RCC 7860 (cell line): ENCODE measurements at places on chromosomes 2 and 18.

DNA sequence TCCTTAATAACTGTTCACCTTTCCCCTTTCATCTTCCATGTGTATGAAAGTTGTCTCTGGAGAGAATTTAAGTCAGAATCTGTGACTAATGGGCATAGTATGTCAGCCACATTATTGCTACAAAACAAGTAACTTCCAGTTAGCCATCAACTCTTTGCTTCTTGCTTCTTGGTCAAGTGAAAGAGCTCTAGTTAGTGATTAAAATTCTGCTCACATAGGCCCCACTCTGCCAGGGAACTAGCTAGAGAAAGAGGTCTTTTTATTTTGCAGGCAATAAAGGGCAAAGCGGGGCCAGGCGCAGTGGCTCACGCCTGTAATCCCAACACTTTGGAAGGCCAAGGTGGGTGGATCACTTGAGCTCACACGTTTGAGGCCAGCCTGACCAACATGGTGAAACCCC, 64.6 kb downstream of the COLEC12 start:
- peak; percentile 69 for DNase-seq

DNA sequence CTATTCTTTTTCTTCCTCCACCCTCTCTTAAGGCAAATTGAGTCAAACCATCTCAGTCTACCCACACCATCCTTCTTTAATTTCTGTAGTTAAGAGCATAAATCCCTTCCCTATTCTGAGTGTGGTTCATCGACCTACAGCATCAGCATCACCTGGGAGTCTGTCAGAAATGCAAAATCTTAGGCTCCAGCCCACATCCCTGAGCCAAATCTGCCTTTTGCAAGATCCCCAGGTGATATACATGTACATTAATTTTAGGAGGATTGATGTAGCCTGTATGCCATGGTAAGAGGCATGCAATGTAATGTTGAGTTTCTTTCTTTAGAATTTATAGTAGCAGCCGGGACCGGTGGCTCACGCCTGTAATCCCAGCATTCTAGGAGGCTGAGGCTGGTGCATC, 151.7 kb upstream of the TNP1 start:
- no peak for DNase-seq

GRCh38 chr18:76476665-76477561, 18.1 kb downstream of the ZNF516 start:
- DNase-seq: peak; percentile 89

DNA sequence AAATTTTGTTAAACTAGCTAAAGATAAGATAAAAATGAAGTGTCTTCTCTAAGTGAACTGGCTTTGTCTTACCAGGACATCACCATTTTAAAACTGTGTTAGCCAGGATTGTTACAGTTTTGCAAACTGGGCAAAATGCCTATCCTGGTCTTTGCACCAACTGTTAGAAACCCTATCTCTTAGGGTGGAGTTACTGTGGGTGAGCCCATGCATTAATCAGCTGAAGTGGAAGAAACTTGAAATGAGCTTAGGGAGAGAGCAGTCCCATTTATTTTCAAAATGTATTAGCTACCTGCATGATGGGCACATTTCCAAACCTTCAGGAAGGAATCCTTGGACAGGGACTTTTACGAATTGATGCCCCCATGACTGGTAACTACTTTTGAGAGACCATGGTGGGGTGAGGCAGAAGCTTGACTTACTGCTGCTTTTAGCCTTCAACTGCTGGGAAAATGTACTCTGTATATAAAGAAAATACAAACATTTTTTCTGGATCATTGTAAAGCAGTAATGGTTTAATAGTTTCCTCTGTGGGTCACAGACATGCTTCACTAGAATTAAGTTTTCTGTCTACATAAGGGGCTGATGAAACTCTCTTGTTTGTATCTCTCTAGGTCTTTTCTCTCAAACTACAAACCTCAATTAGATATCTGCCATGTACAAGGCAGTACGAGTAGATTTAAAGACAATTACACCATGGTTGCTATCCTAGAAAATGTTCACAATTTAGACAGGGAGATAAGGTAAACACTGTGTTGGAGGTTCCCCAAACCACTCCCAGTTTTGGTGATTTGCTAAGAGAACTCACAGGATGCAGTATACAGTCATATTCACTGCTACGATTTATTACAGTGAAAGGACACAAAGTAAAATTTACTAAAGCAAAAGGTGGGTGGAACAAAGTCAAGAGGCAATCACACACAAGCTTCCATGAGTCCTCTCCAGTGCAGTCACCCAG, 321.4 kb upstream of the MMADHC start:
- DNase-seq: no peak

DNA sequence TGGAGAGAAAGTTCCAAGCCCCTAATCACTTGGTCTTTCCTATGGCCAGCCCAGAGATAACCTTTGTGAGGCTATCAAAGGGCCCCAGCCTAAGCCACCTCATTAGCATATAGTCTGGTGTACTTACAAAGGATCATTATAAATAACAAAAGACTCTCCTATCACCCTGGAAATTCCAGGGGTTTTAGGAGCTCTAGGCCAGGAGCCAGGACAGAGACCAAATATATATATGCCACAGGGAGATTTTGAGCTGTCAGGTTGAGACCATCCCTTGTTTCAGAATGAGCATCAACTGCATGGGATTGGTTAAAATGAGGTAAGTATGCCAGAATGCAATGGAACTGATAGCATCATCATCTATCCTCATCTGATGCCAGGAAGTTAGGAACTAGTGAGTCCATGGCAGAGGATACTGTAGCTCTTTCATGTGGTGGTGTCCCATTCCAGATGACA, 32.1 kb upstream of the CHRNA1 start:
- no peak for DNase-seq

GRCh38 chr2:100110614-100111000, 31.8 kb downstream of the AFF3 start:
- DNase-seq: no peak

- DNase-seq: no peak
Observed at GRCh38 chr18:10234912-10235660, 219.3 kb upstream of the APCDD1 start.

- no peak for DNase-seq
Observed at GRCh38 chr18:37566479-37567060, 972 bp upstream of the CELF4 start.

- DNase-seq: no peak
Observed at GRCh38 chr2:58131191-58132011, 84.8 kb downstream of the VRK2 start.

DNA sequence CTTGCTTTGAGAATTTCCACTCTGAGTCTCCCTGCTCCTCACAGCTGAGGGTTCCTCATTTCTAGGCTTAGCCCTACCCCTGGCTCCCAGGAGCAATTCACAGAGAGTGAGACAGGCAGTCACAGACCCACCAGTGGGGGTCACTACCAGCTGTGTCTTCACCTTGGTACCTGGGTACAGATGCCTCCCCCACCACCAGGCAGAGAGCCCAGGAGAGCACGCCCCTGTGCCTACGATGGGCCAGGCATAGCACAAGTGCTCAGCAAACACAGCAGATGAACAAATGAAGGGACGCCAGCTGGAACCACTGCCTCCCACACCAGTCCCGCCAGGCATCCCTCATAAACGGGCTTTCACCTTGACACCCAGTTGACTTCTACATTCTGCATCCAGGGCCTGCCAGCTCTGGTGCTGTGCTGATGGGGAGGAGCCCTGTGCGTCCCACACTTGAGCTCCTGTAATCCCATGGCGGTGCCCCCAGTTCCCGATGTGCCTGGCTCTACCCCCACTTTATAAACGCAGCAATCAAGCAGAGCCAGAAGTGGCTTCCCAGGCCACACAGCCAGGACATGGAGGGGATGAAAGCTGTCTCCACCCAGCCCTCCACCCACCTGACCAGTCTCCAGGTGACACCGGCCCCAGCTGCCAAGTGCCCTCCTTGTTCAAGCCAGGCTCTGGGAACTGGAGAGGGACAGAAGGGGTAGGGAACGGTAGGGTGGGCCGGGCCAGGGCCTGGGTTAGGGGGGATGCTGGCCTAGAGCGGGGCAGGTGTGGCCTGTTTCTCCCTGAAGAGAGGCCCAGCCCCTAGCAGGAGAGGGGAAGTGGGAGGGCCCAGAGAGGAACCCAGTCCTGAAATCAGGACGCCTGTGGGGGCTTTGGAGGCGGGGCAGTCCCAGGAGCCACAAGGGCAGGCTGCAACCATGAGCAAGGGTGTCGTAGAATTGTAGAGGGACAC, 42.5 kb downstream of the SCTR start:
- DNase-seq: no peak

DNA sequence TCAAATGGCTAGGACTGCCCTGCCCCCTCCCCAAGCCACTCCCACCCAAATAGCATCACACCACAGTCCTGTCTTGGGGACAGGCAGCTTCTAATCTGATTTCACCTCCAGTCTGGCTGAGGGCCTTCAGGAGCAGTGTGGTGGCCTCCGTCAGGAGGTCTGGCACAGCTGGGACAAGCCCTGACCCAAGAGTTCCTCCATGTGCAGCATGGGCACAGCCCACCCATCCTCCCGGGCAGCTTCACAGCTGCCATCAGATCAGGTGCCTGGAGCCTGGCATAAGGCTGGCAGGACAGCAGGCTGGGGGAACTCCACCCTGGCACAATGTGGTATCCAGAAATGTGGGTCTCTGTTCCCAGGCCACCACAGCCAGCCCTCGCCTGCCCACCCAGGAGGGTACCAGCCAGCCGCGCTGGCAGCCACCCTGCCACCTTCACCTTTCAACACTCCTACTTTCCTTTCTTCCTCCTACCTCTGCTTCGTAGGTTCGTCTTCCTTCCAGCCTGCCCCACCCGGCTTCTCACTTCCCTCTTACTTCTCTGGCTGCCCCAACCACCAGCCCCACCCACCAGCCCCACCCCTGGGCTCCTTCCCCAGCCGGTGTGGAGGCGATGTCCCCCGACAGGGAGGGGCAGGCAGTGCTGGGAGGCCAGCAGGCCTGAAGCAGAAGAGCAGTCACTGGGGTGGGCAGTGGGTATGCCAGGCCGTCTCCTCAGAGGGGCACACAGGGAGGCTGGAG, at the start of gene CAPG:
Gene CAPG, minus strand, starts transcription at position 522 of the 739 bp plus-strand sequence. CDS start 8,221 bp downstream, outside the sequence.
- DNase-seq: peak; percentile 55

- no peak for DNase-seq
Observed at GRCh38 chr2:54042341-54042740, 71.5 kb upstream of the PSME4 start.
